CD4-positive, alpha-beta T cell treated with Interleukin-17A for 4 hours (primary cell): ENCODE measurements at places on chromosomes 16 and 17.

DNA sequence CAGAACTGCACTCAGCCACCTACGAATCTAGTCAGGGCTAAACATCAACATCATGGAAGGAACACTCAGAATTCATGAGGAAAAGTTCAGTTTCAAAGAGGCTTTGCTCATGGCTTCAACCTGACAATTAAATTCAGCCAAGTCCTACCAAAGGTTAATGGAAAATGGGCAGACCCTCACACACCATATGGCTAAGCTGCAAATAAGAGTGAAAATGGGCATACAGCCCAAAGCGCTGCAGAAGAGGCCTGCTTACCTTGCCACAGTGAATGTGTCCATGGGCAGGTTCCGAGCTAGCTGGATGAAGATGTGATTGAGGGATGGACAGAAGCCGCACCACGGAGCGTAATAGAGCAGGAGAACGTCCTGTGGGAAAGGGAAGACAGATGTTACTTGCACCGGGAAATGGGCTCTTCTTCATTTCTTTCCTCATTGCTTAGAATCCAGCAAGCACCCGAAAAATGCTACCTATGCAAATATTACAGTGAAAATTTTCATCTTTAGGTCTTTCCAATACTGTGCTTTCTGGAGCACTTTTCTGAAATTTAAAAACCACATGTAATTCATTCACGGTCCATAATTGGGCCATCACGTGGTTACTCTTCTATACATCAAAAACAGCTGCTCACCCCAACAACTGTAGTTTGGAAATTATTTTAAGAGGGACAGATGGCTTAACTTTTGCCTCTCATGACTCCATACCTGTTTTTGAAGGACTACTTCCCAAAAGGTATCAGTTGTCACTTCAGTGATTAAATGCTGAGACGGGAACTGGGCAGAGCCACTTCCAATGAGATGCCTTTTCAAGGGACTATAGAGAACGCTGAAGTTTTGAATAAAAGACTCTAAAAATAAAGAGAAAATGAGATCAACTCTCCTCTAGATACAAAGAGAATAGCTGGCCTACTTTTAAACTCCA, 19.6 kb downstream of the SNN start:
- DNase-seq, result no peak

GRCh38 chr16:10934325-10935107, 7.8 kb downstream of the DEXI start:
- no peak for DNase-seq

- peak; percentile 55 for DNase-seq
Observed at GRCh38 chr17:81537343-81537855, 9.2 kb downstream of the FSCN2 start.

DNA sequence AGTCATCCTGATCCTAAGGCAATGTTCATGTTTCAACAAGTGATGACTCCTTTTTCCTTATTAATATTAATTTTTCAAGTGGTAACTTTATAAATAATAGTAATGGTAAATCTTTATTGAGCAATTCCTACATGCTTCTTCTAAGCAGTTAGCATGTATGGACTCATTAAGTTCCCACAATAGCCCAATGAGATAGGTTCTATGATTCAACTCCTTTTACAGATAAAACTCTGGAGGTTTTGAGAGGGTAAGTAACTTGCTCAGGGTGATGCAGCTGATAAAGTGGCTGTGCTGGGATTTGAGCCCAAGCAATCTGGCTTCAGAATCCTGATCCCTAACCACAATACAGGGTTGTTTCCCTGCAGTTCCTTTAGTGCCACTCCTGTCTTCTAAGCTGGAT, 25.3 kb downstream of the SLC47A1 start:
- DNase-seq, result no peak

DNA sequence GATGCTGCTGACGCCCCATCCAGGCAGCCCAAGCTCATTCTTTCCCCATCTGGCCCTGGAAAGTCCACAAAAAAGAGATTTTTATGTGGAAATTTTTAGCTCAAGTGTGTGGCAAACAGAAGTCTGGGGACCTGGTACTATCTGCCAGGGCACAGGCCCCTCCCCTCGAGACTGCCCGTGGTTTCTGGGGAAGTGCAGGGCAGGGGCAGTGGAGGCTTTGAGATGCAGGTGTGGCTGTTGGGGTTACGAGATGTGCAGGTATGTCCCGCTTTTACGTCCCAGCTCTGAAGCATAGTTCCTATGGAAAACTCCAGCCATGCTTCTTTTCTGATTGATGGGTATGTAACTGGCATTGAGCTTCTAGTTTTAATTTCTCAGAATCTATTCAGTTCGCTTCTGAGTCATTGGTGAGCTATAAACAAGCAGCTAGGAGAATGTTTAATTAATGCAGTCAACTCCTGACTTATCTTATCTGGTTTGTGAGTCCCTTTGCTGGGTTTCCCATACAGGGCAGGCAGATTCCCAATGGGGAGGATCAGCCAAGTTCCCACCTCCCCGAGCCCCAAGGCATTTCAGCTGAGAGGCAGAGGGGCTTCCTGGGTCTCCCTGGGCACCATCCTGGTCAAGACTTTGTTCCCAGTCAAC, 16.2 kb downstream of the TBX4 start:
- DNase-seq, result no peak

DNA sequence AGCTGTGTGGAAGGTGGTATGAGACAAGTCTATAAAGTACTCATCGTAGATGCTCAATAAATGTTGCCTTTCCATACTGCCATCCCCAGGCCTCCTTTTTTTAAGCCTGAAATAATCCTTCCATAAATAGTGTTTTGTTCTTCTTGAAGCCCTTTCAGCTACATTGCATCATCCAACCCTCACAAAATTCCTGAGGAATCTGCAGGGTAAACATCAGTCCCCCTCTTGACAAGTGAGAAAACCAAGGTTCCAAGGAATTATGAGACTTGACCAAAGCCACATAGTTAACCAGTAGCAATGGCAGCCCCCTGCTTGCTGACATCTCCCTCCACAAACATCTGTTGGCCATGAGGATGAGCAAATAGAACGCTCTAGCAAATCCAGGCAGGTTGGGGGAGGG, 89.7 kb upstream of the CCL1 start:
- DNase-seq, result no peak

DNA sequence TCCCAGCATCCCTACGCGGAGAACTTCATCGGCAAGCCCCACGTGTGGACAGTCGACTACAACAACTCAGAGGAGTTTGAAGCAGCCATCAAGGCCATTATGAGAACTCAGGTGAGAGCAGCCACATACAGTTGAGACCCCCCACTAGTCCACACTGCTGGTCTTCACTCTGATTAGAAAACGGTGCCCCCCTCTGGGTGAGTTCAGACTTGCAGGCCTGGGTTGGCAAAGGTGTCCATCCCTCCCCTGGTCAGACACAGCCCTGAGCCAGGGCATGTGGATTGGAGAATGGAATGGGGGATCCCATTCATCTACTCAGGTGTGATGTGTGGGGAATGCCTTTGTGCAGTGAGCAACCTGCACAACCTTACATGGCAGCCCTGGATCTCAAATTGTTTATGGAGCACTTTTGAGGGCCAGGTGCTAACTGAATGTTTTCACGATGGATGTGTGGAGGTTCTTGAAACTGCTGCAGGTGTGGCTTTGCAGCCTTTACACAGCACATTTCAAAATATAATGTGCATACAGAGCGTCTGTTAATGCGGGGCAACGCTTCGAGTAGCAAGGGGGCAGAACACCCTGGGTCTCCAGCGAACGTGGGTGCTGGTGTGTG, 72.6 kb downstream of the MGAT5B start:
- no peak for DNase-seq

DNA sequence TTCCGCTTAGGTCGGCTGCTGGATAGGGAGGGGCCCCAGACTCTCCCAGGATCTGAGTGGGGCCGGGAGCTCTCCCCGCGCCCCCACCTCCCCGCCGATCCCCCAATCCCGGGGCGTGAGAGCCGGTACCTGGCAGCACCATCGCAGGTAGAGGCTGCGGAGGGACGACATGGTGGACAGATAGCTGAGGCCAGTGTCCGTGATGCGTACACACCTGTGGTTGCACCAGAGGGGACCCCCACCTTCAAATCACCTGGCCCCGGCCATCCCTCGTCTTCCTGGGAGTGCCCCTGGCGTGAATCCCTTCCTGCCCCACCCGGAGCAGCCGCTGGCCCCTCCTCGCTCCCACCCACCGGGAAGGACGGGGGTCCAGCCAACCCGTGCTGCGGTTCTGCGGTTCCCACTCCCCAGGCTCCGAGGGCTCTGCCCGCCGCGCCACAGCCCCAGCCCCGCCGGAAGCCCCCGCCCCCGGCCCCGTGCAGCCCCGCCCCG, 4.7 kb upstream of the WDR24 start:
- no peak for DNase-seq

- DNase-seq, result peak; percentile 100
Observed at GRCh38 chr16:1991948-1992703, 2.4 kb downstream of the SYNGR3 start.

DNA sequence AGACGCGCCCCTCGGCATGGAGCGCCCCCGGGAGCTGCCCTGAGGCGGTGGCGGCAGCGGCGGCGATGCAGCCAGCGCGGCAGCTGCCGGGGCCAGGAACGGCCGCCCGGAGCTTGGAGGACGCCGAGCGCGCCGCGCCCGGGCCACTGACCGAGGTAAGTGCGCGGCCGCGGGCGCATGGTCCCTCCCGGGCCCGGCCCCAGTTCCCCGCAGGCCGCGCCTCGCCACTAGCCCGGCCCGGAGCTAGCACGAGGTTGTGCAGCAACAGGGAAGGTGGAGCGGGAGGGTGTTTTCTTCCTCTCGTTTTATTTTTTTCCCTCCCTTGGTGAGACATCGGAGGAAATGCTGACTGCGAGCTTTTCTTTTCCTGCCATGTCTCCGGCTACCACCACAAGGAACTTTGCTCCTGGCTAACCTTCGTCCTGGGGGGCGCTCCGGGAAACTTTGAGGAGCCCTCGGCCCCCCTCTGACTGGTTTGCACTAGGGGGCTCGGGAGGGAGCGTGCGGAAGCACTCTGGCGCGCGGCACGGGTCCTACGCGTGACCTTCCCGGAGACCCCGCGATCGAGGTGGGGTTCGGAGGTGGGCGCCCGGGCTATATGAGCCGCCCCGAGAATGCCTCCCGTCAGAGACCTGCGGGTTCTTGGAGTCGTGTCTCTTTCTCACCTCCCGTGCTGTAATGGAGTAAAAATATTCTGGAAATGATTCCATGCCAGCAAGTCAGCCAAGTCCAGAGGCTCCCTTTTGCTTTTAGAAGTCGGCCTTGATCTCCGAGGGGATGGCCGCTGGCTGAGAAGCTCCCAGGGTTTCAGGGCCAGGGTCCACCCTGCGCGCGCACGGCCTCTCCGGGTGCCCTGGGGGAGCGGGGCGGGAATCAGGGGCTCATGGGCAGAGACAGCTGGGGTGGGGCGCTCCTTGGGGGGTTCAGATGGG, 868 bp downstream of the KCNJ12 start:
- no peak for DNase-seq

GRCh38 chr17:5838661-5839300, 231.4 kb upstream of the WSCD1 start:
- no peak for DNase-seq
